ENCODE measurements at places on chromosomes 1 and 21. TPM values are rescaled to one million over a fixed set of nuclear protein-coding genes. Genes with fewer than 3 reads are reported as not detected.

Gene SLAMF9
- 12.1 TPM for total RNA-seq

Gene MAP10
- 1.1 TPM for total RNA-seq

Gene FCAMR
- 0.24 TPM for total RNA-seq

Gene CCDC185
- total RNA-seq: not detected

Gene SYNC
- 18.8 TPM for total RNA-seq

Gene LORICRIN
- not detected for total RNA-seq

Gene SV2A
- total RNA-seq: 1.7 TPM

Gene COL11A1
- 4.1 TPM for total RNA-seq

Gene EFCAB7
- total RNA-seq: 2.9 TPM

Gene SLC1A7
- not detected for total RNA-seq

Gene TTC22
- total RNA-seq: 16.8 TPM

Gene PTGER3
- total RNA-seq: not detected

Gene ERICH3
- not detected for total RNA-seq

Gene OR2T33
- total RNA-seq: not detected

Gene BRDT
- total RNA-seq: not detected

Gene TBX15
- total RNA-seq: not detected

Gene A3GALT2
- not detected for total RNA-seq

Gene PCBP3
- 0.43 TPM for total RNA-seq

All from tracheal epithelial cell (primary cell).